Mesenteric fat pad (tissue), 1 donor: ENCODE measurements at places on chromosomes 11 and 22. TPM values are rescaled to one million over a fixed set of nuclear protein-coding genes. Genes with fewer than 3 reads are reported as not detected.

Gene SLCO2B1
- total RNA-seq = 185 TPM

Gene RFPL1
- total RNA-seq = not detected

Gene E2F8
- total RNA-seq = not detected

Gene SYT13
- not detected for total RNA-seq
